AG08395 (cell line): ENCODE measurements at places on chromosomes 1 and 21.

- DNase-seq, result no peak
These were observed 166.2 kb downstream of the CLIC6 start for GRCh38 chr21:34834852-34835501.

DNA sequence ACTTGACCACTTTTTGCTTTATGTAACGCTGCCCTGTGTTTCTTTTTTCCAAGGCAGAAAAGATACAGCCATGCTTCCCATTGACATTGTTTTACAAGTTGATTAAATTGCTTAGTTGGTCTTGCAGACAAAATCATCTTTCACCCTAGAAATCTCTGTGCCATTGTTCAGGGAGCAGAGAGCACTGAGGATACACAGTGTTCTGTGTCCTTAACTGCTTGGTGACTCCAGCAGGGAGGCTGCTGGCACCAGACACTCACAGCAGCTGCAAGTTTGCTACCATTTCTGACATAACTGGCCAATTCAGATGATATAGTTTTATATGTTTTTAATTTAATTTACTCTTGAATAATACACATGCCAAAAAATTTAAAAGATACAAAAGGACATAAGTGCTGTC, 118.7 kb downstream of the RGS2 start:
- DNase-seq, result no peak

DNA sequence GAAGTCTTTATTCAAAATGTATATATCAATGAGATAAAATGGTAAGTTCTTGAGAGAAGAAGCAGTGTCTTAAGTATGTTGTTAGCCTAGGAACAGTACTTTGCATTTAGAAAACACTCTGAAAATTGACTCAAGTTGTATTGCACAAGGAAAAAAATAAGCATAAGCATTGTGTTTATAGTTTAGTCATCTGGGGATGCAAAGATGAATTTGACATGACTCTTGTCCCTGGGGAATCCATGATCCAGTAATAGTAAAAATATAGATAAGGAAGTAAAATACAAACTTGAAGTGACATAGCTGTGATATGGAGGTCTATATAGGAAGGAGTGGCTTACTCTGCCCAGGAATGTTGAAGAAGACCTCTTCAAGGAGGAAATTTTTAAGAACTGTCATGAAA, 185.0 kb upstream of the PTBP2 start:
- no peak for DNase-seq

DNA sequence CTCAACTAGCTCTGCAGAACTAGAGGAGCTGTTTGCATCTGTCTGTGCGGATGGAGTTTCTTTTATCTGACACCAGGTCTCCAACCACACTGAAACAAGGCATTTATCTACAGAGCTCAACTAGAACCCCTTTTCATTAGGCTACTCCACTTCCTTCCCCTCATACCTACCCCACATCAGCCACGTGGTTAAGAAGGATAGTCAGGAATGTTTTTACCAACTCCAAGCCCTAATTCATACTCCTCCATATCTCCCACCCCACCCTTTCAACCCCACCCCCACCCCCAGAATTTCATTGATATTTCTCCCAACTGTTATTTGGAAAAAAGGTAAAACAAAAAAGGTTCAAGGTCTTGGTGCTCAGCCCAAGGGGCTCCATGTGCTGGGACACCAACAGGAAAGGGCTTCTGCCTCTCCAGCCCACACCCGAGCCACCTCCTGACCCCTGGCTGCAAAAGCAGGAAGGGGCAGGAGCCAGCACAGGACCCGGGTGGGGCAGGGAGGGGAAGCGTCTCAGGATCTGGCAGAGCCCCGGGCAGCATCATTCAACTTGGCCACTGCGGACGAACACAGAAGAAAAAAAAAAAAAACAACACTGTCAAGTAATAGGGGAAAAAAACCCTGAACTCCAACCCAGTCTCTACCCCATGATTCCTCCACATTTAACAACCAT, 7.0 kb downstream of the ENSA start:
- DNase-seq, result no peak

DNA sequence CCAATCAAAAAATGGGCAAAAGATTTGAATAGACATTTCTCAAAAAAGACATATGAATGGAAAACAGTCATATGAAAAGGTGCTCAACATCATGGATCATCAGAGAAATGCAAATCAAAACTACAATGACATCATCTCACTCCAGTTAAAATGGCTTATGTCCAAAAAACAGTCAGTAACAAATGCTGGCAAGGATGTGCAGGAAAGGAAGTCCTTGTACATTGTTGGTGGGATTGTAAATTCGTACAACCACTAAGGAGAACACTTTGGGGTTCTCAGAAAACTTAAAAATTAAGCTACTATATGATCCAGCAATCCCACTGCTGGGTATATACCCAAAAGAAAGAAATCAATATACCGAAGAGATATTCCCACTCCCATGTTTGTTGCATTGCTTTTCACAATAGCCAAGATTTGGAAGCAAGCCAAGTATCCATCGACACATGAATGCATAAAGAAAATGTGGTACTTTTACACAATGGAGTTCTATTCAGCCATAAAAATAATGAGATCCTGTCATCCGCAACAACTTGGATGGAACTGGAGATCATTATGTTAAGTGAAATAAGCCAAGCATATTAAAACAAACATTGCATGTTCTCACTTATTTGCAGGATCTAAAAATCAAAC, 17.9 kb downstream of the GBP5 start:
- DNase-seq, result no peak

DNA sequence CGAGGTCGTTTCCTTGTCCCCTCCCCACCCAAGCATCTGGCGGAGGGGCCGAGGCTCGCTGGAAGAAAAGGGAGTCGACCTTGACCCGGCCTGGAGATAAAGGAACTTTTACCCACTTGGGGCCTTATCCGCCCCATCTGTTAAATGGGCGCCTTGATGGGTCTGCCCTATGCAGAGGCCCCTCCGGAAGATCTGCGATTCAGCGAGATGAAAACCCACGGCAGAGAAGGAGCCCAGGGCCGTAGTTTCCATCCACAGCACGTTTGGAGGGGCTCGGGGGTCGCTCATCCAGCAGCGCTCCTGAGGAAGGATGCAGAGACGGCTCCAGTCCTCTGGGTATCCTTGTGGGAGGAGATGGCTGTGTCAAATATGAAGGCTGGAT, 518 bp downstream of the NCMAP start:
- DNase-seq, result no peak

DNA sequence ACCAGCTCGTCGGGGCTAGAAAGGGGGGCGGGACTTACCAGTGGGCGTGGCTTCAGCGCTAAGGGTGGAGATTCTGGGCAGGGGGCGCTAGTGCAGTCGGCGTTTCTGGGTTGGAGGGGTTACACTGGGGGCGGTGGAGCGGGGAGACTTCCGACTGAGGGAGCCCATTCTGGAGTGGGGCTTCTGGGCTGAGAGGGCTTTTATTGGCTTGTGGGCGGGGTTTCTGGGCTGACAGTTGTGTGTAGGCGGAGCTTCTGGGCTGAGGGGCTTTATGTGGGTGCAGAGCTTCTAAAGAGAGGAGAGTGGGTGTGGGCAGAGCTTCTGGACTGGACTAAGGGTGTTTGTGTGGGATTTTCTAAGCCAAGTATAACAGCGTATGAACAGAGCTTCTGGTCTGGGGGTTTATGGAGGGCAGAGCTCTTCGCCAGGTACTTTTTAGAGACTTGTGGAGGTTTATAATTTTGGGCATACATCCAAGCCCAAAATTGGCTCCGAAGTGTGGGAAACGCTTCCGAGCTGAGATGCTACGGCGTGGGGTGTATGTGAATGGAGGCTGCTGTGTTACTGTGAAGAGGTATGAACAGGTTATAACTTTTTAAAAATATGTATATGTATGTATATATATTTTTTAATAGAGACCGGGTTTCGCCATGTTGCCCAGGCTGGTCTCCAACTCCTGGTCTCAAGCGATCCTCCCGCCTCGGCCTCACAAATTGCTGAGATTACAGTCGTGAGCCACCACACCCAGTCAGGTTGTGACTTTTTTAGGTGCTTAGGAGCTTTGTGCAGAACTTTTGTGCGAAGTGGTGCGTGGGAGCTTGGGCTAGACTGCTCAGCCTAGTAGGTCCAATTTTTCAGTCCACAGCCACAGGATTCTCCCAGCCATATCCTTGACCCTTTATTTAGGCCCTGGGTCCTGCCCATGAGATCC, 825 bp downstream of the TMEM39B start:
- no peak for DNase-seq

DNA sequence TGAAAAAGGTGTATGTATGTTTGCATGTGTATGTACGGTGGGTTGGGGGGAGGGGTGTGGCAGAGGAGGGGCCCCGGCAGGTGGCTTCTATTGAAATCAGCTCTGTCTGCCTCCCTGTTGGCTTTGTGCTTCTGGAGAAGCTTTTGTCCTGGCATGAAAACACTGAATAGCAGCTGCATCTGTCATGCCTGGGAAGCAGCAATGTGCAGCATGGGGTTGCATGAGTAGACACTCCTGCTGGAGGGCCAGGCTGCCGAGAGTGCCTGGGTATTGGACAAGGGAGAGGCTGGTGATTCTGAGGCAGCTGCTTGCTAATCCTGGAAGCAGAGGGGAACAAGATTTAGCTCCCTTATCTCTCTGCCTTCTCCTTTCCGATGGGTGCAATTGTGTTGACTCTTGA, 20.5 kb downstream of the MAPKAPK2 start:
- peak; percentile 93 for DNase-seq

DNA sequence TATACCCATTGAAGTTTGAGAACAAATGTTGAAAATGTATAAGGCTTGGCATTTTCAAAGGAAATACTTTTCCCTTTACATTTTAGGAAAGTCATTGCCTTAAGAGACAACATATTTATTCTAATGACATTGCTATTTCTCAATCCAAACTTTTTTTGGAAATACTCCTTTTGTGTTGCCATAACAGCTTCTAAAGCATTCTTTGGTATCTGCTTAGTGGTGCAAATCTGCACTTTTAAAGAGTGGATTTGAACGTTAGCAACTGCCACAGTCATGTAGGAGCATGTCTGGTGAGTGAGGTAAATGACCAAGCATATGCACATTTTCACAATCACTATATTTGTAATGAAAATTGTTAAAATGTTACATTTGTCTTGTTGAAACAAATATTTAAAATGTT, 124.4 kb upstream of the GORAB start:
- no peak for DNase-seq

GRCh38 chr1:87113313-87113712, 198.9 kb downstream of the HS2ST1 start:
- DNase-seq, result peak; percentile 95

DNA sequence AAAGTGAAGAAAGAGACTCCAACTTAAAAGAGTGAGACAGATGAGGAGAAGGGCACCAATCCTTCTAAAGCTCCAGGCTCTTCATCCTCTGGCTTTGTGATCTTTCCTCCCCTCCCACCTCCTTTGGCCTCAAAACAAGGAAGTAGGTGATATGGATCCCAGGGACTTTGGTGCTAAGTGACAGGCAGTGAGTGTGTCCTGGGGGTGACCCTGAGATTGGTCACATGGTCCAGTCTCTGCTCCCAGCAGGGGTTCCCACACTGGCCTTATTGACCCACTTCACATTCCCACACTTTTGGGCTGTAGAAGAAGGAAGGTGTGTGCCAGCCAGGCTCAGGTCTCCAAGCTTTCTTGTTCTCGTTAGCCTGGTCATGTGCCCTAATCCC, 401.2 kb upstream of the PROX1 start:
- no peak for DNase-seq

DNA sequence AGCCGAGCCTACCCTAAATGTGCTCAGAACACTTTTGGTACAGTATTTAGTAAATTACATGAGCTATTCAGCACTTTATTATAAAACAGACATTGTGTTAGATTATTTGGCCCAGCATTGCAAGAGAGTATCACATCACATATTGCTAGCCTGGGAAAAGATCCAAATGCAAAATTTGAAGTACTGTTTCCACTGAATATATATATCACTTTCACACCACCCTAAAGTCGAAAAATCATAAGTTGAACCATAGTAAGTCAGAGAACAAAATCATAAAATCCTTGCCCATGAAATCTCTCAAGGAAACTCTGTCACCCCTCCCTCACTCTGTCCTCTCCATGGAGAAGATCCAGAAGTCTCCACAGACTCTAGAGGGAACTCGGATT, 33.1 kb downstream of the RGS8 start:
- DNase-seq, result no peak

GRCh38 chr1:40699787-40700186, 8.3 kb downstream of the NFYC start:
- DNase-seq, result no peak

DNA sequence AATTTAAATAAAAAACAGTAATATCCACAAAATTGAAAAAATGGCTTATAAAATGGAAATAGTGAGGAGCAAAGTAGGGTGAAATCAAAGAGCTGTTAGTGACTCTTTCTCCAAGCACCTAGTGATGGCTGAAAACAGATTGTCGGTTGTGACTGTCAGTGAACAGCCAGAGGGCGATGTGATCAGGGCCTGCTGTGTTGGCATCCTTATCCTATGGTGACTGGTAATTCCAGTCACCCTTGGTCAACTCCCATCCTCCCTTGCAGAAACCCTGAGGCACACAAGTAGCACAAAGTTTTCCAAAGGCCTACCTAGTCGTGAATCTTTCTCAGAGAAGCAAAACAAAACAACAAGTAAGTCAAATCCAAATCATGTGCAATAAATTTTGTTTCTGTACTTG, 599.8 kb upstream of the CXADR start:
- DNase-seq, result no peak

DNA sequence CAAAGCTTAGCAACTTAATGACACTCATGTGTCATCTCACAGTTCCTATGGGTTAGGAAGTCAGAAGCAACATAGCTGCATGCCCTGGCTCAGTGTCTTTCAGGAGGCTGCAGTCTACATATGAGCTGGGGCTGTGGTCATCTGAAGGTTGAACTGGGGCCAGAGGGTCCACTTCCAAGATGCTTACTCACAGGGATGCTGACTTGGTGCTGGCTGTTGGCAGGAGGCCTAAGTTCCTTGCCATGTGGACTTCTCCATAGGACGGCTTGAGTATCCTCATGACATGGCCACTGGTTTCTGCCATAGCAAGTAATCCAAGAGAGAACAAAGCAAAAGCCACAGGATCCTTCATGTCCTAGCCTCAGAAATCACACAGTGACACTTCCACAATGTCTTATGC, 12.1 kb upstream of the FAM43B start:
- DNase-seq, result no peak

- DNase-seq, result no peak
These were observed 183.6 kb upstream of the RUNX1 start for GRCh38 chr21:35232545-35233176.

GRCh38 chr21:26449161-26449560, 123.9 kb downstream of the CYYR1 start:
- DNase-seq, result peak; percentile 78

GRCh38 chr21:46264690-46265144, 20.7 kb downstream of the MCM3AP start:
- no peak for DNase-seq

- peak; percentile 41 for DNase-seq
These were observed 750 bp downstream of the RHOU start for GRCh38 chr1:228735871-228736586.
